GM13976 (cell line): ENCODE measurements at places on chromosomes 5 and 9.

DNA sequence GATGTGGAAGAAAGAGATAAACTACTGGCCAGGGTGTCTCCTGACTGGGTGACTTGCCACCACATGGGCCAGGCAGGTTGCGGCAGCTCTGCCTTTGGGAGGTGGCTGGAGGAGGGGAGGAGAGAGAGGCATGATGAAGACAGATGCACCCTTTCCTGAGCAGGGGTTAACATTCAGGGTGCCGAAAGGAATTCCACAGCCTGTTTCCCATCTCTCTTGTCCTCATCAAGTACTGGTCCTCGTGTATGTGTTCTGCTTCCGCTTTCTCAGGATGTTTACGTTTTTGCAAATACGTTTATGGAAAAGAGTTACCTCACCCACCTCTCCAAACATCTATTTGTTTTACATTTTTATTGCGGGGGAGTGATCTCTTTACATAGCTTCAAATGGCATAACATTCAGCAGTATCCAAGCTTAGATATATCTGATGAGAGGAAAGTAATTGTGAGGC is 73.4 kb downstream of the C9orf85 start:
- no peak for DNase-seq

DNA sequence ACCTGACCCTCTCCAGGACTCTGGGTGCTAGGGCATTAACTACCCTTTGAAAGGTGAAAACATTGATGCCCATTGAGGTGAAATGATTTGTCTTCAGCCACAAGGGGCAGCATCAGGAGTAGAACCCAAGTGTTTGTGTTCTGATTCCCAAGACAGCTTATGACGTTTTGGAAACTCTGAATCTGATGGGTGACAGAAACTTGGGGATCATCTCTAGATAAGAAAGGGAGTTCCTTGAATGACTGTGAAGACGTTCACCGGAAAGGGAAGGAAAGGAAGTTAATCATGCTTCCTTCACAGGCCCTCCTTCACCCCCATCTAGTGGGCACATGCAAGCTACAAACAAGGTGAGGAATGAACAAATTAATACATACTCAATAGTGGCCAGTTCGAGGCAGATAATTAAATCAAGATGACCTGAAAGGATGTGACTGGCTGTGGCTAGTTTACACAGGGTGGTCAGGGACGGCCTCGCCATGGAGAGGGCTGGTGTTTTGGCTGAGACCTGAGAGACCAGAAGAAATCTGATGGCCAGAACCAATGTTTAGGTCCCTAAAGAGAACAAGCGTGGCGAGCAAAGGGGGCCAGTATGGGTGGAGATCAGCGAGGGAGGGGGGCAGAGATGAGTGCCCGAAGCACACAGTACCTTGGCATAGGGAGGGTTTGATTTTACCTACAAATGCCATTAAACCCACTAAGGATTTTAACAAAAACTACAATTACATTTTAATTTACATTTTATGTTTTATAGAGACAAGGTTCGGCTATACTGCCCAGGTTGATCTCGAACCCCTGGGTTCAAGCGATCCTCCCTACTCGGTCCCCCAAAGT is 937 bp upstream of the SLC26A2 start:
- DNase-seq, result peak; percentile 67

DNA sequence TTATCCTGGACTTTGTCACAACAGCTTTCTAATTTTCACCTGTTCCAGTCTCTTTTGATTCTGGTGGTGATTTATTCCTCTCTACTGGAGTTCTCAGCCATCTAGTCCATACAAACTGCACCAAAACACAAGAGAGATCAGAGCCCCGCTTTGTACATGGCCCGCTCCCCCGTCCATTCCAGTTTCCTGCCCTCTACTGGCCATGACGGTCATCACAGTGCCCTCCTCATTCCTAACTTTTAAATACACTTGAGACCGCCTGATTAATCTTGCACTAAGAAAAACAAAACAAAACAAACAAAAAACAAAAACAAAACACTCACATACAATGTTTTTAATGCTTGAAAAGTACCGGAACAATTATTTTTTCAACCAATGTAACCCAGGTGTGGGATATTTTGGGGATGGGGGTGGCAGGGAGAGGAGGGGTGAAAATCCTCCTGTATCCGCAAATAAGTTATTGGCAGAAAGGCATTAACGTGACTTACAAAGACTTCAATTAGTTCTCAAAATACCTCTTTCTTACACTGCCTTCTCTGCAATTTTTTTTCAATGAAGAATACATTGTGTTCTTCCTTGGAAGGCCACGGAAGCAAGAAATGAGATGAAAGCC is 84.8 kb upstream of the PAM start:
- DNase-seq, result peak; percentile 57

- peak; percentile 48 for DNase-seq
Measured at GRCh38 chr5:140631831-140632365, 1.1 kb downstream of the CD14 start.

DNA sequence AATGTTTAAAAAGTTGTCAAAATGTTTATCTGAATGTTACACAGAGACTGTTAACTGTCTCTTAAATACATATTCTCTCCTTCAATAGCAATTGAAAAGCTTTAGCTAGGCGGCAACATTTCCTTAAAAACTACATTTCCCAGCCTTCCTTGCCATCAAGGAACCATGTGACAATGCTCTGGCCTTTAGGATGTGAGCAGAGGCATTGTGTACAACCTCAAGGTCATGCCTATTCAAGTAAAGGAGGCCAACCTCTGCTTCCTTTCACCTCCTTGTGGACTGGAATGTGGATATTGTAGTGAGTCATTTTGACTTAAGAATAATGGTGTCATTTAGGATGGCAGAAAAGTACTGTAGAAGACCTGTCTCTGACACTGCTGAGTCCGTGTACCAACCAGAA is 23.7 kb upstream of the MROH2B start:
- DNase-seq, result no peak
